Camera-type eye (tissue), 1 donor: ENCODE measurements at places on chromosomes 7 and 10. TPM values are rescaled to one million over a fixed set of nuclear protein-coding genes. Genes with fewer than 3 reads are reported as not detected.

The FXYD4 gene
- not detected for total RNA-seq

The SPDYE1 gene
- total RNA-seq = not detected

The ZWINT gene
- 16.4 TPM for total RNA-seq

The FGL2 gene
- total RNA-seq = 34.0 TPM

The RAB11FIP2 gene
- 59.7 TPM for total RNA-seq

The SLIT1 gene
- 8.2 TPM for total RNA-seq

The ZNF680 gene
- 48.2 TPM for total RNA-seq

The STYXL1 gene
- total RNA-seq = 35.0 TPM

The ZNF488 gene
- 7.5 TPM for total RNA-seq

The CLDN3 gene
- 6.0 TPM for total RNA-seq

The KCNH2 gene
- total RNA-seq = 22.7 TPM

The ZNF479 gene
- total RNA-seq = not detected

The VWDE gene
- total RNA-seq = 1.4 TPM

The GRID2IP gene
- total RNA-seq = not detected

The AKR1C1 gene
- 10.5 TPM for total RNA-seq

The JCAD gene
- 58.3 TPM for total RNA-seq

The RHOBTB1 gene
- 41.4 TPM for total RNA-seq

The GTF2IRD1 gene
- 42.5 TPM for total RNA-seq

The ELOVL3 gene
- total RNA-seq = 0.66 TPM

The LHPP gene
- total RNA-seq = 18.2 TPM

The DYNC1I1 gene
- total RNA-seq = 31.7 TPM

The CHAT gene
- total RNA-seq = 1.8 TPM

The CCDC136 gene
- total RNA-seq = 60.3 TPM

The MSMB gene
- total RNA-seq = not detected

The LIPF gene
- not detected for total RNA-seq

The WNT2 gene
- total RNA-seq = 2.6 TPM

The GALNT17 gene
- total RNA-seq = 27.0 TPM

The PGAM2 gene
- 23.7 TPM for total RNA-seq

The MUC12 gene
- total RNA-seq = not detected

The ITPRID1 gene
- total RNA-seq = 0.11 TPM

The VAX1 gene
- total RNA-seq = 0.33 TPM

The STOX1 gene
- 7.4 TPM for total RNA-seq

The EPHA1 gene
- total RNA-seq = 2.1 TPM

The OR2A12 gene
- total RNA-seq = not detected

The CNPY4 gene
- 36.2 TPM for total RNA-seq

The DGKI gene
- total RNA-seq = 21.1 TPM

The RBM20 gene
- total RNA-seq = 2.7 TPM

The FGFBP3 gene
- 15.3 TPM for total RNA-seq

The ALOX5 gene
- total RNA-seq = 8.1 TPM

The TRPV5 gene
- total RNA-seq = 0.16 TPM

The POU6F2 gene
- total RNA-seq = 3.7 TPM

The GJD4 gene
- total RNA-seq = not detected
